Spinal cord (tissue), 10 donors: ENCODE measurements at places on chromosomes 1 and 21. TPM values are rescaled to one million over a fixed set of nuclear protein-coding genes. Genes with fewer than 3 reads are reported as not detected.

Gene BNIPL
- polyA plus RNA-seq = 0.73 TPM

Gene CYP4A11
- polyA plus RNA-seq = 3.1 TPM

Gene PRR9
- polyA plus RNA-seq = not detected

Gene TLCD4
- polyA plus RNA-seq = 9.6 TPM

Gene C1orf87
- polyA plus RNA-seq = 3.2 TPM

Gene CEP104
- 43.8 TPM for polyA plus RNA-seq

Gene LGALS8
- 54.6 TPM for polyA plus RNA-seq

Gene SGIP1
- 53.6 TPM for polyA plus RNA-seq

Gene RNU1-2
- not detected for polyA plus RNA-seq

Gene FMO4
- polyA plus RNA-seq = 3.7 TPM

Gene IVL
- polyA plus RNA-seq = not detected

Gene ACTN2
- 18.0 TPM for polyA plus RNA-seq

Gene DNALI1
- 47.5 TPM for polyA plus RNA-seq

Gene OR6N1
- not detected for polyA plus RNA-seq

Gene ARHGAP30
- polyA plus RNA-seq = 3.1 TPM

Gene A3GALT2
- polyA plus RNA-seq = 0.57 TPM

Gene CHIA
- not detected for polyA plus RNA-seq

Gene ITLN2
- not detected for polyA plus RNA-seq

Gene EFNA1
- 17.9 TPM for polyA plus RNA-seq

Gene DMRTA2
- polyA plus RNA-seq = not detected

Gene MAN1C1
- 59.7 TPM for polyA plus RNA-seq

Gene CDA
- 0.57 TPM for polyA plus RNA-seq

Gene MRPL20
- polyA plus RNA-seq = 119 TPM
